ENCODE measurements at places on chromosomes 16 and 17.

- no peak for DNase-seq
Observed at GRCh38 chr17:38617967-38618760, 12.4 kb upstream of the SRCIN1 start.

DNA sequence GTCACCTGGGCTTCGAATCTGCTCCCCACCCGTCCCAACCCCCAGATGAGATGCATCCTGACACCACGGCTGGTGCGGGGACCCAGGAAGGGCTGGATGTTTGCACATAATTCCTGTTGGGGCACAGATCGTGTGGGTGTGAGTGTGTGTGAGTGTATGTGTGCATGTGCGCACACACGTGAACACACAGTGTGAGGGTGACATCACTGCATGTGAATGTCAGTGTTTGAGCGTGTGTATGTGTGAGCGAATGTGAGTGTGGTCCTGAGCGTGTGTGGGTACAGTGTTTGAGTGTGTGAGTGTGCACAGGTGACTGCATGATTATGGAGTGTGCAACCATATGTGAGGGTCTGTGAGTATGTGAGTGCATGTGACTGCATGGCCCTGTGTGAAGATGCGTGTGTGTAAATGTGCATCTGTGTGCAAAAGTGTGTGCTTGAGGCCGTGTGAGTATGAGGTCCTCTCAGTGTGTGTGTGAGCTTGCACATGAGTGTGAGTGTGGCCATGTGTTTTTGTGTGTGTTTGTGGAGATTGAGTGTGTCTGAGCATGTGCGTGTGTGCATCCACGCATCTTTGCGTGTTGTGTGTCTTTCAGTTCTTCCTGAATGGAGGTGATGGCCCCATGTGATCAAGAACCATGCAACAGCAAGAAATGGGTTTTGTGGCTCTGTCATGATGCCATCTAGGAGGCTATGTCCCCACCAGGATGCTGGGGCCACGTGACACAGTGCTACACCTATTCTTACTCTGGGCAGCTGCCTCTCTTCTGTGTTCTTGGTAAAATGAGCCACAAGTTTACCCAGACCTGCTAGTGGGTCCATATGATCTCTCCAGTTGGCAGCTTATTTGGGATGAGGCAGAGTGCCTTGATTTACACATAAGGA lies 70.5 kb upstream of the GCSH start:
- DNase-seq, result no peak

GRCh38 chr16:89944773-89945172 lies 3.8 kb upstream of the DEF8 start:
- DNase-seq, result no peak

- no peak for DNase-seq
Observed at GRCh38 chr17:64196601-64197000, 66.5 kb downstream of the TEX2 start.

DNA sequence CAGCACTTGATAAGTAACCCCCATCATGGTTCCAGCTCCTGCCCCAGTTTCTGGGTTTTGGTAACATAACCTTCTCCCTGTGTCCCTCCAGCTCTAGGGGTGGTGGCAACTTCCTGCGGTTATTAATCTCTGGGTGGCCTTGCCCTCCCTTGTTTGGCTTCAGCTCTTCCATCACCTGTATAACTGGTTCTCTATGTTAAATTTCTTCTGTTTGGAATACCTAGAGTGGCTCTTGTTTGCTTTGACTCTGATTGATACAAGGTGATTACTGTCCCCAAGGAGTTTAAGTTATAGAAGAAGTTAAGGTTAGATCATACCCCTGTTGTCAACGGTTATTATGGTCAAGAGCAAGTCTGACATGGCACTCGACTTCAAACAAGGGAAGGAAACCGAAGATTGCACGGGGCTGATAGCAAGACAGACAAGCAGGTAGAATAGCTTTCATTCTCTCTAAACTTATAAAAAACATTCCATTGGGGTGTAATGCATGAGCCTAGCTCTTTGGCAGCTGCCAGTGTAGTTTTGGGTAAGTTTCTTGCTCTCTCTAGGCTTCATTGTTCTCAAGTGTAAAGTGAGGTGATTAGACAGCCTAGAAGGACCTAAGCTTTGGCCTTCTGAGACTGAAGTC lies 11.0 kb upstream of the CCR7 start:
- DNase-seq, result no peak

- DNase-seq, result no peak
Observed at GRCh38 chr17:81920612-81921536, 2.9 kb upstream of the SIRT7 start.

DNA sequence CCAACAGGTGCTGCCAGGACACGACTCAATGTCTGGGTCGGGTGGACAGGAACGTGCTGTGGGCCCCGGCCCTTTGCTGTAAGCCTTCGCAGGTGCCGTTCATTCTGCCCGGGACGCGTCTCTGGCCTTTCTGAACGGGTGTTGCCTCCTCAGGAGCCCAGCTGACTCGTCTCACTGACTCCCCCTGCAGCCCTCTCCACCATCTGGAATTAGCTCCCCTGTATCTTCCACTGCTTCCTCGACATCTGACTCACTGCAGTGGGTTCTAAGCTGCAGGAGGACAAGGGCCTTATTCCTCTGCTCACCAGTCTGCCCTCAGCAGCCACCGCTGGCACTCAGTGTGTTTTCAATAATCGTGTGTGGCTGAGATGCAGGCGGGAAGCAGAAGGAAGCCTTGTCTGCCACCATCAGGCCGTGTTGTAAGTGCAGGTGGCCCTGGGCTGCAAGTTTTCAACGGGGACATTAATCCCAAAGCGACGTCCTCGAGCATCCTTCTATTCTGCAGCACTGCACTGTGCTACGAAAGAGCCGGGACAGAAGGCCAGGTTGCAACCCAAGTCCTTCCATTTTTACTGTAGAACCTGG lies 256.2 kb downstream of the FOXL1 start:
- DNase-seq, result no peak

- no peak for DNase-seq
Observed at GRCh38 chr17:66426397-66427033, 124.1 kb downstream of the PRKCA start.

DNA sequence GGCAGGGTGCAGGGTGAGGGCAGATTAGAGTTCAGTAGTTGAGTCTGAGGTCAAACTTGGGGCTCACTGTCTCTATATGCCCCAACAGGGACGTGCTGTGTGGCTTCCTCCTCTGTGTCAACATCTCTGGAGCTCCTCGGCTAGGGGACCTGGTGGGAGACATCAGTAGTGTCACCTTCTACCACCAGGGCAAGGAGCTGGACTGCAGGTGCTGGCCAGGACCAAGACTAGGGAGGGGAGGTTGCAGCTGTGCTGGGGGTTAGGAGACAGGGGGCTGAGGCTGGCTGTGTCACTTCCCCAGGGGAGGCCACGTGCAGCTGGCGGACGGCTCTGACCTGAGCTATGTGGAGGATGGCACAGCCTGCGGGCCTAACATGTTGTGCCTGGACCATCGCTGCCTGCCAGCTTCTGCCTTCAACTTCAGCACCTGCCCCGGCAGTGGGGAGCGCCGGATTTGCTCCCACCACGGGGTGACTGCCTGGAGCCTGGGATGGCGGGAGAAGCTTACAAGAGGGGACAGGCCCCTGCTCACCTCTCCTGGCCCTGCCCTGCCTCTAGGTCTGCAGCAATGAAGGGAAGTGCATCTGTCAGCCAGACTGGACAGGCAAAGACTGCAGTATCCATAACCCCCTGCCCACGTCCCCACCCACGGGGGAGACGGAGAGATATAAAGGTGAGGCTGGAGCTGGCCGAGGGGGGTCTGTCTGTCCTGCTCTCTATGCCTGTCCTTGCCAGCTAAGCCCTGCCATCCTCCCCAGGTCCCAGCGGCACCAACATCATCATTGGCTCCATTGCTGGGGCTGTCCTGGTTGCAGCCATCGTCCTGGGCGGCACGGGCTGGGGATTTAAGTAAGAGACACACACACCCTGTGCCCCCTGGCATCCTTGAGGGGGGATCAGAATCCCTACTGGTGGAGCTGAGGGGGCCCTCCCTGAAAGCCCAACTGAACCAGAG lies 18.9 kb downstream of the ADAM11 start:
- no peak for DNase-seq

Measured in activated CD8-positive, alpha-beta memory T cell treated with anti-CD3 and anti-CD28 coated beads for 48 hours (primary cell).